ENCODE measurements at places on chromosomes 6 and 20. TPM values are rescaled to one million over a fixed set of nuclear protein-coding genes. Genes with fewer than 3 reads are reported as not detected.

PRIM2 gene
- 32.5 TPM for total RNA-seq

PCK1 gene
- total RNA-seq: 0.05 TPM

GTSF1L gene
- not detected for total RNA-seq

VIP gene
- not detected for total RNA-seq

APCDD1L gene
- total RNA-seq: not detected

ERVFRD-1 gene
- not detected for total RNA-seq

MRPS18A gene
- total RNA-seq: 54.7 TPM

LGSN gene
- not detected for total RNA-seq

- DNase-seq: no peak
Measured at GRCh38 chr20:19780261-19780660, 22.2 kb downstream of the RIN2 start.

DNA sequence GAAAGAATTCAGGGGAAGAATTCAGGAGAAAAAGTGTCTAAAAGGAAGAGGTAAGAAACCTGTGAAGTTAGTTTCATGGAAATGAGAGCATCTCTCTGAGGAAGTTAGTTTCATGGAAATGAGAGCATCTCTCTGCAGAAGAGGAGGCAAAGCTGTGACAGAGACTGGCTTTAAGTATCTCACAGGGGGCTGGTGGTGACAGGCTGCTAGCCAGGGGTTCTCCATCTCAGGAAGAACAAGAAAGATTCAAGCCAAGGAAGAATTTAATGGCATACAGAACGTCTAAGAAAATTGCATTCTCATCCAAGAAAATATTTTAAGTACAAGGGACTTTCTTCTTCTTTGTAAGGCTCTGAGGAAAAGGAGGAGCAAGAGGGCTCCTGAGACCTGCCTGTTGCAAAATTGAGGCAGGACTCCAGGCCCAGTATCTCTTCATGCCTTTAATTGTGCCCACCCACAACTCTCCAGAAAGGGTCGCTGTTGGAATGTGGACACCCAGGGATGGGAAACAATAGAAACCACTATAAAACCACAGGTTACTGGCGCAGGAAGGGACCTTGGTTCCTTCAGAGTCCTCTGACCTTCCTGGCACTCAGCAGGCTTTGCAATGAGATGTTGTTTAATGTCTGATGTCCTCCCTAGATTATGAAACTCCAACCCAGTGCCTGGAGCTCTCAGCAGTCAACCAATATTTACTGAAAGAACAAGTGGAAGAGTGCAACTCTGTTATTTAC lies 136.8 kb downstream of the FNDC1 start:
- DNase-seq: no peak

- DNase-seq: no peak
Measured at GRCh38 chr6:105177556-105177955, 2.3 kb downstream of the POPDC3 start.

DNA sequence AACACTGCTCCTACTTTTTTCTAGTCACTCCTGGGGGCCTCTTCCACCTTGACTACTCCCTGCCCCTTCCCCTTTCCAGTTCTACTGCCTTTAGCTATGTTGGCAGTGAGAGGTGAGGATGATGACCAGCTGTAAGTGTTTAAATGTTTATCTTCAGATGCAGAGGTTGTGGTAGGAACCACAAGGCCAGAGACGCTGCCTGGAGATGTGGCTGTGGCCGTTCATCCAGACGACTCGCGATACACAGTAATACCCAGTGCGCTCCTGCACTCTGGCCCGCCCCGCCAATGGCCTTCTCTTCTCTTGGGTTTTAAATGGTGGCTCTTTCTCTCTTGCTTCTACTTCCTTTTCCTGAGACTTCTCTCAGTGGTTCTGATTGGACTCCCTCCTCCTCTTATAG lies 4.6 kb downstream of the VARS2 start:
- DNase-seq: no peak

GRCh38 chr6:134983823-134984222 lies 33.9 kb upstream of the ALDH8A1 start:
- no peak for DNase-seq

- DNase-seq: peak; percentile 87
Measured at GRCh38 chr6:133241086-133241900, at the start of gene EYA4. EYA4 (plus strand) TSS chr6:133241357; CDS start chr6:133274781, 33,424 bp downstream.

GRCh38 chr6:156849806-156850205 lies 72.6 kb downstream of the ARID1B start:
- DNase-seq: no peak

GRCh38 chr6:144582939-144583613 lies 297.9 kb downstream of the UTRN start:
- DNase-seq: no peak

DNA sequence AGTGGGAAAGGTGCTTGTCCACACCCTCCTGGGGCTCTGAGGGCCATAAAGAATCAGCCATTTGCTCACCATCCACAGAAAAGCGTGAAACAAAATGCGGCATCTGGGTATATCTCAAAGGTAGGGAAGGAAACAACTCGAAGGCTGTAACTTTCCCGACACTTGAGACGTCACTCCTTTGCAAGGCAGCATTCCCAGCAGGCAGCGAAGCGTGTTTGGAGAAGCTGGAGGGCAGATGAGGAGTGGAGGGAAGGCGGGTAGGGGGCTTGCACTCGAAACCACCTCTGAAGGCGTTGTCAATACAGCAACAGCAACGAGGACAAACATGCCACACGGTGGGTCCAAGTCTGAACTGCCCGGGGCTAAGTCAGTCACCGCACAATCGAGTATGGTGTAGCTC lies 98.4 kb downstream of the FOXC1 start:
- no peak for DNase-seq

GRCh38 chr6:89536231-89536630 lies 102.3 kb downstream of the LYRM2 start:
- peak; percentile 44 for DNase-seq

- no peak for DNase-seq
Measured at GRCh38 chr20:1811621-1812498, 83.3 kb upstream of the SIRPA start.

GRCh38 chr20:9627219-9627618 lies 112.8 kb downstream of the LAMP5 start:
- no peak for DNase-seq

DNA sequence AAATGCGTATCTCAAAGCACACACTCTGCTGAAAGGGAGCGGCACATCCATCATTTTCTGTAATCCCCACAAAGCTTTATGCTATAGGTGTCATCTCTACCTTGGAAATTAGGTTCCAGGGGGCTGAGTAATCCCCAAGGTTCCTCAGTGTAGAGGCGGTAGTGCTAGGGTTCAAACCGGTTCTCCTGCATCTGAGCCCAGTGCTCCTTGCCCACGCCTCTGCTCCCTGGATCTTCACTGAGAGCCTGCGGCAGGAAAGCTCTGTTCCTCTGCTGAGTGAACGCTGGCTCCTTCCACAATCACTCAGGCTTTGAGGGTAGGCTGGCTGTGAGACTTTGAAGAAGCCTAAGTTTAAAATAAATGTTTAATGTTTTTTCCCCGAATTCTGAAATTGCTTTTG lies 24.9 kb downstream of the SLC22A23 start:
- no peak for DNase-seq

- no peak for DNase-seq
Measured at GRCh38 chr20:475463-476357, 13.4 kb upstream of the TBC1D20 start.

DNA sequence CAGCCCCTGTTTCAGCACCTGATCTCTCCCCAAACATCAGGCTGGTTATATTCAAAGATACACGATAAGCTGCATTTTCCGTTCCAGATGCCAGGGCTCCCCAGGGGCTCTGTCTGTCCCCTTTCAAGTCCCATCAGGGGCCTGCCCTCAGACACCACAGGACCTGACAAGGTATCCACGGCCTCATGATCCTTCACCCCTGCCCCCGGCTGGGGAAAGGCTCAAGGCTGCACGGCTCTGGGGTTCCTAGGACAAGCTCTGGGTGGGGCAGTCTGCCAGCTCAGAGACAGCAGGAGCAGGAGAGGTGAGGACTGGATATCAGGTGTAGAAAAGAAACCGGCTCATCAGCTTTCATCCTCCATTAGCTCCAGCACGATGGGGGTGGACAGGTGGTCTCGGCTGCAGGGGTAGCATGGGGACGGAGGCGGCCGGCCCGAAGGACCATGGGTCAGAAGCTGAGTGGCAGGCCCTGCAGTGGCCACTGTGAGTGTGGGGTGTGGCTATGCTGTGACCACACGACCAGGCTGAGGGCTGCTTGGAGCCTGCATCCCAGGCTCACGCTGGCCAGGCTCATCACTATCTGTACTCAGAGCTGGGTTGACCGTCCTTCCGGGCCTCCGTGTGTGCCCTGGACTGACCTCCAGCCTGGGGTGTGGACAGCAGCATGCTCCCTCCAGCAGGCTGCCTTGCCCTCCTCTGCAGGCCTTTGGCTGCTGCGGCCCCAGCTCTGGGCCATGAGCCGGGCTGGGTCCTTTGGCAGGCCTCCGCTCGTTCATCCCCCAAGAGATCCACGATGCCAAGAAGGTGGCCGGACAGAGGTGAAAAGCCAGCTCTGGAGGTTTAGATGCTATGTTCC lies 386.2 kb downstream of the THBS2 start:
- DNase-seq: no peak

- peak; percentile 47 for DNase-seq
Measured at GRCh38 chr20:47927944-47928343, 142.7 kb upstream of the SULF2 start.

- DNase-seq: no peak
Measured at GRCh38 chr20:46206992-46207549, 89.0 kb downstream of the CD40 start.

DNA sequence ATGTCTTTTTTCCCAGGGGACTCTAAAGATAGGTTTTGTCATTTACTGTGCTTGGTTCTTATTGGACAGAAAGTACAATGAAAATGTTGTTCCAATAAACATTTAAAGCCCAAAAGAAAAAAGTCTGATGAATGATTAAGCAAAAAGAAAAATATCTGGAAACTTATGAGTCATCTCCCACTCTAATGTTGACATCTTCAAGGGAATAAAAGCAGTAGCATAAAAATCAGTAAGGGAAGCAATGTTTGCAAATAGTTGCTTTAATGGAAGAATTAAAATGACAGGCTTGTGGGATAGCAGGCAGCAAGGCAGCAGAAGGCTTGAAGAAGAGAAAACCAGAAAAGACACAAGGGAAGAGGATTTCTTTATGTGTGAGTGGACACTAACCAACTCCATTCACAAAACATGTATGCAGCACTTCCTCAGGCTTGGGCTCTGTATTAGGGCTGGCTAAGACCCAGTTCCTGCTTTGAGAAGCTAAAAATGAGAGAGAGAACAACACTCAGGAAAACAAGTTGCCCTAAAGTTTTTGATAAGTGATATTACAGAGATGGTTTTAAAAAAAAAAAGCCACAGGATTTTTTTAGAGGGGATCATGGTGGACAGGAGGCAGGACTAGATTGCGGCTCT lies 263.2 kb upstream of the NT5E start:
- DNase-seq: no peak

DNA sequence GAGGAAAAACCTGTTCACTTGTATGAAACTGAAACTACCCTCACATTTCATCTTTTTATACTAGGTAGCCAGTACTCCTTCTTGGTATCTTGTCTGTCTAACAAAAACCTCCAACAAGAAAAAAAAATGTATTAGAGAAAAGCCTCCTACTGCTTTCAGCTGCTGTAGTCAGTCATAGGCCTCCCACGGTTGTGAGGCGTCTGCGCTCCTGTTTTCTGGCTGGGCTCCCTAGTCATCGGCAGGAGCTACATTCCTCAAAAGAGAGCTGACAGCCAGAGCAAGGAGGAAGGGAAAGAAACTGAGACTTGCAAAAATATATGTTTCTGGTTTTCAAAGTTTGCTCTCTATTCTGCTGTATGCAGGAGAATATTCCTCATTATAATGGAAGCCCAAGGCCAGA lies 517.0 kb downstream of the LMBRD1 start:
- DNase-seq: peak; percentile 94

GRCh38 chr20:49675368-49676151 lies 38.1 kb downstream of the B4GALT5 start:
- no peak for DNase-seq

DNA sequence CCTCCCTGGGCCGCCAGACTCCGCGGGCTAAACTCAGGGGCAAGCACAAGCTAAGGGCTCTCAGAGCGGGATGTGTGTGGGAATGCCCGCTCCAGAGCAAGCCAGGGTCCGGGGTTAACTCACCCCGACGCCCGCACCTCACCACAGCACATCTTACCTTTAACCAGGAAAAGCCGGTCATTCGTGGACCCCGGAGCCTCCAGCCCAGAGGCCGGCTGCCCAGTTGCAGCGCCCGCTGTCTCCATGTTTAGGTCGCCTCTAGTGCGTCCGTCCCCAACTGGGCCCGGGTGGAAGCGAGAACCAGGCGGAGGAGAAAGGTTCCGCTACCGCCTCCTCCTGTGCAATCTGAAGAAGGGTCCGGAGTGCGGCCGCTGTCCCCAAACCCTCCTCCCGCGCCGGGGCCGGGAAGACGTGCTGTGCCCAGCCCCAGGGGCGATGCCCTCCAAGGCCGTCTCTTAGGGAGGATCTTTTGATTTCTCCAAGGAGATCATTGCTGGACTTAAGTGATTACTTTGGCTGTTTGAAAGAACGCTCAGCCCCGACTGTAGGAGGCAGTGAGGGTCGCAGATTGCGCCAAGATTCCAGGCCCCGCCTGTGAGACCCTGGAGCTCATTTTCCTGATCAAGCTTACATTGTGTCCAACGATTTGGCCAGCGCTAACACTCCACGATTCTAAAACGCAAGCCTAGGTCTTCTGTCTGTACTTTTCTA lies at the start of gene TMEM242:
TSS of gene TMEM242 (minus strand) at position 265 of the 711 bp plus-strand sequence. CDS start at position 245, 20 bp downstream.
- DNase-seq: peak; percentile 92

DNA sequence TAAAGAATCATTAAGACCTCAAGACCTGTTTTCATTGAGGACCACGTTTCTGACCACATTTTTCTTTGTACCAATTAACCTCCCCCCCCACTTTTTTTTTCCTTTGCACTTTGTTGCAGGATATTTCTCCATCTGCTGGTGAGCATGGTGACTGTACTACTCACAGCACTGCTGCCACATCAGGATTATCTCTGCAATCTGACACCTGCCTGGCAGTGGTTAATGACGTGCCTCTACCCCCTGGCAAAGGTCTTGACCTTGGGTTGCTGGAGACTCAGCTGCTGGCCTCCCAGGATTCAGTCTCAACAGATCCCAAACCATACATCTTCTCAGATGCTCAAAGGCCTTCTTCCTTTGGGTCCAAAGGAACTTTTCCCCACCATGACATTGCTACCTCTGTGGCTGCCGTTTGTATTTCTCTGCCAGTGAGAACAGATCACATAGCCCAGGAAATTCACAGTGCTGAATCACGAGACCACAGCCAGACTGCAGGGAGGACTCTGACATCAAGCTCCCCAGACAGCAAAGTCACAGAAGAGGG lies 46.6 kb upstream of the EDN3 start:
- DNase-seq: peak; percentile 91
